ENCODE measurements at places on chromosomes 6 and 20.

DNA sequence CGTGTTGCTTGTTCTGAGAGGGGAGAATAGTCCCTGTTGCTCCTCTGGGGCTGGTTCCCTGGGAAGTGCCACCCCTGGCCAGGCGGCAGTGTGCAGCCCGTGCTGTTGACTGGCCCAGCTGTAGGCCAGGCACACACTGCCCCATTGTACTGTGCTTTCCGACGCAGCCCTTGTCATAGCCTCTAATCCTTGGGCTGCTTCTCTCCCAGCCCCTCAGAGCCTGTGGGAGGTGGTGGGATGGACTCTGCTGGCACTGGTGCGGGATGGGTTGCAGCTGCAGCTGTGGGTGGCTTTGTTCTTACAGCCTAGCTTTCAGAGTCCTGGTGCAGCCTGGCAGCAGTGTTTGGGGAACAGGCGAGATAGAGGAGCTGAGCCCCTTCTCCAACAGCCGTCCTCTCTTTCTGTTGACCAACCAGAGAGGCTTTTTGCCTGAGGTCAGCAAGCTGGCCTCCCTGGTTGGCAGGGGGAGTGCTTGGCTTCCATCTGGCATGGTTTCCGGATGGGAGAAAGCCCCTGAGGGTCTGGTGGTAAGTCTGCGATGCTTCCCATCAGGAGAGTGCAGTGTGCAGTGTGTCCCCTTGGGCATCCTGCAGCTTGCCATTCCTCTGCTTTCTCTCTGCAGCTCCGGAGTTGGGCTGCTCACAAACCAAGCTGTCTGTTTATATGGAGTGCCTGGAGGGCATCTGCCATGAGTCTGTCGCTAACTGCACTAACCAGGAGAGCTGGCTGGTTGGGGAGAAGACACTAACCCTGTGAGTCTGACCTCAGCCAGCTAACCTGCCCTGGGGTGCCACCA, 12.1 kb downstream of the TJAP1 start:
- no peak for DNase-seq

DNA sequence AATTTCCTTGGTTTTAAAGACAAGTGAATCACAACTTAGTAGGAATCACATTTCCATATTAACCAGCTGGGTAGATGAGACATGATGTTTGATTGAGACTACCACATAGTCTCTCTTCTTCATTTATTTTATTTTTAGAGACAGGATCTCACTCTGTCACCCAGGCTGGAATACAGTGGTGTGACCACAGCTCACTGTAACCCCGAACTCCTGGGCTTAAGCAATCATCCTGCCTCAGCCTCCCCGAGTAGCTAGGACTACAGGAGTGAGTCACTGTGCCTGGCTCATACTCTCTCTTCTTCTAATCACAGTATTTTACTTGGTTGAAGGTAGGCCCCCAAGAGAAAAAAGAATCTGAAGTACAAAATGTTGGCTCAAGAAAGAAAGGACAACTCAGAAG, 80.2 kb upstream of the ASF1A start:
- no peak for DNase-seq

- DNase-seq = no peak
Measured at GRCh38 chr6:7671581-7671980, 54.3 kb upstream of the BMP6 start.

DNA sequence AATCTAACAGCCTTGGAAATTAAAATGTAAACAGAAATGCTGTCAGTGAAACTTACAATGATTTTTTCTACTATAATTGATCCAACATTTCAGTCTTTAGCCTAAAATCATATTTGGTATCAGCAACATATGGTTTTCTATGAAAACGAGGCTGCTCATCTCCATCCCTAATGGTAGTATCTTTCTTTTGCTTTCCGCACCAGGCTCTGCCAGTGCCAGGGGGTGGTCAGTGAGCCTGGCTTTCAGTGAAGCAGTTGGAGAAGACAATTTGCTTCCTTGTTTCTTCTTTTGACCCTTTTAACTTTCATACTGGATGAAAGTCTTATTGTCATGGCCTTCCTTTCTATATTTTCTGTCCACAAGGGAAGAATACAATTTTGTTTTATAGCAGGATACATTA, 258.4 kb downstream of the ARID1B start:
- no peak for DNase-seq

- DNase-seq = no peak
Measured at GRCh38 chr20:10972219-10972860, 298.5 kb upstream of the JAG1 start.
